ENCODE measurements at places on chromosomes 1 and 21. TPM values are rescaled to one million over a fixed set of nuclear protein-coding genes. Genes with fewer than 3 reads are reported as not detected.

The CYP2J2 gene
- 0.54 TPM for total RNA-seq

The C1orf74 gene
- total RNA-seq, result 2.6 TPM

The CFAP141 gene
- total RNA-seq, result not detected

The OR2L8 gene
- total RNA-seq, result not detected

The ELAPOR1 gene
- total RNA-seq, result 0.39 TPM

The SLFNL1 gene
- total RNA-seq, result 0.43 TPM

The AXDND1 gene
- total RNA-seq, result 0.54 TPM

The ADARB1 gene
- total RNA-seq, result 16.5 TPM

The CHAF1B gene
- total RNA-seq, result 4.1 TPM

The FASLG gene
- not detected for total RNA-seq

The RHCE gene
- total RNA-seq, result 1.4 TPM

The SMIM1 gene
- total RNA-seq, result not detected

The IFNLR1 gene
- 0.22 TPM for total RNA-seq

The EXTL1 gene
- 0.26 TPM for total RNA-seq

The ARHGEF10L gene
- total RNA-seq, result 22.3 TPM

The GBP7 gene
- not detected for total RNA-seq

The HMCN1 gene
- total RNA-seq, result 76.6 TPM

The RHOU gene
- total RNA-seq, result 25.9 TPM

The CELSR2 gene
- total RNA-seq, result 0.52 TPM

The CSRP1 gene
- total RNA-seq, result 200 TPM

The BEND5 gene
- 1.0 TPM for total RNA-seq

The ZNF683 gene
- total RNA-seq, result not detected

The ILDR2 gene
- 0.11 TPM for total RNA-seq

The CD53 gene
- total RNA-seq, result not detected
